ENCODE measurements at places on chromosomes 6 and 20. TPM values are rescaled to one million over a fixed set of nuclear protein-coding genes. Genes with fewer than 3 reads are reported as not detected.

XKR7 gene
- polyA plus RNA-seq: 0.02 TPM

FAM135A gene
- 16.0 TPM for polyA plus RNA-seq

GRCh38 chr20:40803381-40803780, 114.3 kb upstream of the MAFB start:
- DNase-seq: no peak

HM13 gene
- polyA plus RNA-seq: 87.5 TPM

LINC00237 gene
- polyA plus RNA-seq: not detected

- peak; percentile 91 for DNase-seq
These were observed 29.0 kb upstream of the SRF start for GRCh38 chr6:43142101-43142500.

TRIM31 gene
- 1.4 TPM for polyA plus RNA-seq

CTSZ gene
- polyA plus RNA-seq: 134 TPM

DNA sequence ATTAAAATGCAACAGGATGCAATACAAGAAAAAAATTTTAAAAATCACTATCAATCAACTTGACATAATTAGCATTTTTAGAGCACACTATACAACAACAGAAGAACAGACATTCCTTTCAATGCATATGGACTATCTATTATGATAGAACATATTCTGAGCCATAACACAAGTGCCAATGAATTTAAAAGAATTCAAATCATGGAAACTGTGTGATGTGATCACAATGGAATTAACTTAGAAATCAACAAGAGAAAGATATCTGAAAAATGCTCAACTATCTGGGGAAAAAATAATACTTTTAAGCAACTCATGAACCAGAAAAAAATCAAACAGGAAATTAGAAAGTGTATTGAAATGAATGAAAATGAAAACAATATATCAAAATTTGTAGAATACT, 106.3 kb downstream of the ADTRP start:
- DNase-seq: no peak

DNA sequence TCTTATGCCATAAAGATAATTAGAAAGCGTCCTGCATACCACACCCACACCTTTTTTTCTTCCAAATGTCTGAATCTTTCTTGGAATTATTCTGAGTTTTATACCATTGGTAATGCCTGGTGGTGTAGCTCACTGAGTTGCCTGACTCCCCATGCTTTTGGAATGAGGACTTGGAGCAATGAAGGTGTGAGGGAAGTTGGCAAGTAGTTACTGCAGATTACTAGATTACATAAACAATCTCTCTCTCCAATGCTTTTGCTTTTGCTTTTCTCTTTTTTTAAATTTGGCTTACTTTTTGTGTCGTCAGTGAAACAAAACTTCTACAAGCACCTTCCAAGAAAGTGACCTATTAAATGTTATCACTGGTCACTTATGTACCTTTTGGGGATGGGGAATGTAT, 406.1 kb upstream of the SOX4 start:
- DNase-seq: no peak

PI16 gene
- polyA plus RNA-seq: 2.2 TPM

B3GAT2 gene
- polyA plus RNA-seq: 0.46 TPM

GRCh38 chr20:44704551-44704971, 10.6 kb upstream of the CCN5 start:
- no peak for DNase-seq

- DNase-seq: peak; percentile 93
These were observed at the start of gene RTF2 for GRCh38 chr20:56468316-56469076. TSS of gene RTF2 (plus strand) at chr20:56468627. CDS start at chr20:56468698, 71 bp downstream.

GRCh38 chr6:31042806-31043205, 32.5 kb downstream of the MUC22 start:
- peak; percentile 38 for DNase-seq

DNA sequence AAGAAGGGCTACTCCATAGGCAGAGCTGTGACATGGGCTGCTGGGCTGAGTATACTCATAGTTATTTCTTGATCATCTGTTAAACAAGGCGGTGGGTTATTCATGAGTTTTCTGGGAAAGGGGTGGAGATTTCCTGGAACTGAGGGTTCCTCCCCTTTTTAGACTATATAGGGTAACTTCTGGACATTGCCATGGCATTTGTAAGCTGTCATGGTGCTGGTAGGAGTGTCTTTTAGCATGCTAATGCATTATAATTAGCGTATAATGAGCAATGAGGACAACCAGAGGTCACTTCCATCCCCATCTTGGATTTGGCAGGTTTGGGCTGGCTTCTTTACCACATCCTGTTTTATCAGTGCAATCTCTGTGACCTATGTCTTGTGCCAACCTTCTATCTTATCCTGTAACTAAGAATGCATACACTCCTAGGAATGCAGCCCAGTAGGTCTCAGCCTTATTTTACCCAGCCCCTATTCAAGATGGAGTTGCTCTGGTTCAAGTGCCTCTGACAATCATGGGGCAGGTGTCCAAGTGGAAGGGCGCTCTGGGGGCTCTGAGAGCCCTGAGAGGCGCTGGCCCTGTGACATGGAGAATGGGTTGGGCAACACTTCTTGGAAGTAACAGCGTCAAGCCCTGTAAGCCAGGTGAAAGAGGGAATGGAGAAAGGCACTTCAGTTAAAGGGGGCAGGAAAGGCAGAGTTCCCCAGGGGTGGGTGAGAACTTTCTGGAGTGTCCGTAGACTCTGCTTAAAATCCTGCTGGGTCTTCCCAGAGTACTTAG, 354.2 kb upstream of the SULF2 start:
- DNase-seq: no peak

BPI gene
- polyA plus RNA-seq: 0.57 TPM

DNA sequence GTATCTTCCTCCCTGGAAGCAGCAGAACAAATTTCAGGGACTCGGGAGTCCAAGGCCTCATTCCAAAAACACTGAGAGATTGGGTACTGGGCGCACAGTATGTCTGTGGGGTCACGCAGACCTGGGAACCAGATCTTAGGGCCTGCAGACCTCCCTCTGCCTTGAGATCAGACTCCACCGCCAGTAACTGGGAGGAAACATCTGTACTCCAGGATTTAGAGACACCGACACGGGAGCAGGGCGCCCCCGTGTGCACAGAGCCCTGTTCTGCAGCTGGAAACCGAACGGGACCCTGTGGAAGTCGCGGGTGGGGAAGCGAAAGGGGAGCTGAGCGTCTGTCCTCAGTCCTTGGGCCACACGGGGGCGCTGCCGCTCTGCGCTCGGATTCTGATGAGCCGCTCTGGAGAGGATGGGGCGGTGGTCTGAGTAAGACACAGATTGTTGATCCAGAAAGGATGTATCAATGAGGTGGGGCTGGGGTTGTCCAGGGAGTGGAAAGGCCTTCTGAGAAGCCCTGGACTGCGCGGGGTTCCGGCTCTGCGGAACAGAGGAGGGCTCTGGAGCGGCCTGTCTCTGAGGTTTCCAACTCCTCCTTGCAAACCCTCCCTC, 35.7 kb upstream of the HLA-E start:
- peak; percentile 71 for DNase-seq

DNA sequence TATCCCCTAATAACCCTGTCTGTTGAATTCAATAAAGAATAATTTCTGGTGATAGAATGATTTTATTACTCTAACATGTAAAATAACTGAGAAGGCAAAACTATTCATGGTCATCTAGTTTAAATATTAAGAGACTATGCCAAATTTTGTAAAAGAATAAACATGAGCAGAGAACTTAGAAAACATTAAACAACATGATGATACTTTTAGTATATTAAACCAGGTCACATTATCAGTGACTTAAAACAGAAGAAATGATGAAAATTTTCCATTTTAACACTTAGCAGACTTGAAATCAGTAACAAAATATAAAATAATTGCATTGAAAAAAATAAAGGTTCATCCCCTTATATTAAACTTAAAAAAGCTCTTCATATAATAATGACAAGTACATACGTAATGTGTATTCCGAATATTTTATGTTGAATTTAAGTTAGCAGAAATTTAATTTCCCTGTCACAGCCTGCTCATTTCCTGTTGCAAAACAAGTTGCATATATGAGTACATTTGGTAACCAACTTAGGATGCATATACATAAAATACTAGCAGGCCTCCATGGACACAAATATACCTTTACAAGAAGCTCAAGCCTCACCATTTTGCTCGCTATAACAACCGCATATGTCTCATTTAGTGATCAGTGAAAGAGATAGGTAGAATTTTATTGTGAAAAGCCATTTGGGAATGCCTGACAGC, 40.6 kb downstream of the DTNBP1 start:
- no peak for DNase-seq
